ENCODE measurements at places on chromosomes 7 and 10. TPM values are rescaled to one million over a fixed set of nuclear protein-coding genes. Genes with fewer than 3 reads are reported as not detected.

TMEM225B gene
- total RNA-seq, result 1.4 TPM

SKIDA1 gene
- total RNA-seq, result 0.30 TPM

NCOA4 gene
- total RNA-seq, result 86.8 TPM

CLRN3 gene
- total RNA-seq, result not detected

TUBAL3 gene
- not detected for total RNA-seq

MMD2 gene
- not detected for total RNA-seq

OR6B1 gene
- total RNA-seq, result not detected

ZNF12 gene
- total RNA-seq, result 25.1 TPM

PLPP4 gene
- total RNA-seq, result not detected

TUBB8 gene
- total RNA-seq, result not detected

ADAM8 gene
- 89.5 TPM for total RNA-seq
